Esophagus squamous epithelium (tissue), 5 donors: ENCODE measurements at places on chromosomes 5 and 9. TPM values are rescaled to one million over a fixed set of nuclear protein-coding genes. Genes with fewer than 3 reads are reported as not detected.

GRCh38 chr5:873328-873727 lies 19.3 kb downstream of the BRD9 start:
- H3K27ac ChIP-seq, result no peak overlapping the region
- H3K36me3 ChIP-seq, result peaks cover 100% of the 10 kb centered on the region
- H3K4me3 ChIP-seq, result no peak overlapping the region
- DNase-seq, result no peak
- H3K4me1 ChIP-seq, result no peaks in the 10 kb centered on the region

DNA sequence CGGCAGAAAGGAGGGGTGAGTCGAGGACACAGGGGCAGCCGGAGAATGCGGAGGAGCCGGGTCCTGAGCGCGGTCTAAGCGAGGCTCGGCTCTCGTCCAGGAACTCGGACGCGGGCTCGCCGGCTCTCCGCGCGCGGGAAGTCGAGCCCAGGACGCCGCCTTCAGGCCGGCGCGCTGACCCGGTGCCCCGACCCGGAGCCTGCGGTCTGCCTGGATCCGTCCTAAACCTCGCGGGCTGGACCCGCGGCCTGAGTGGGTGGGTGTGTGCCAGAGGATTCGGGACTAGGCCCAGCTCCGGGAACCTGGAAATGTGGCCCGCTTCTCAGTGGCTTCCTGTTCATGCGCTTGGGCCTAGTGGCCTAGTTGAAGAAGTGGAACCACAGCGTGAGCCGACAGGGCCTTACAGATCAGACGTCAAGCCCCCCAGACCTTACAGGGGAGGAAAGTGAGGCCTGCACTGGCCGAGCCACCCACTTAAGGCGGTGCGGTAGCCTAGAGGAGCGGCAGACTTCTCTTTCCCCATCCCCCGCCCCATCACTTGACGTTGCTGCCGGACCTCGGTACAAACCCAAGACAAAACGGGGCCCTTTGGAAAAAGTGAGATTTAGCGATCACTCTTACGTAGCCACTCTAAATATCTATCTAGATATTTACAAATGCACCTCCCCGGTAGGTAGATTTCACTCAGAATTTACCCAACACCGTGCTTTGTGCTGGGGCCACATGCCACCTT lies 1.2 kb downstream of the CDKN2B-AS1 start:
- DNase-seq, result peak; percentile 26
- peak overlapping the region; percentile 86 for H3K27ac ChIP-seq
- peaks cover 4% of the 10 kb centered on the region for H3K4me1 ChIP-seq
- H3K36me3 ChIP-seq, result no peaks in the 10 kb centered on the region

GRCh38 chr5:127910307-127910956 lies 173.1 kb upstream of the SLC12A2 start:
- no peaks in the 10 kb centered on the region for H3K36me3 ChIP-seq
- no peak for DNase-seq
- no peaks in the 10 kb centered on the region for H3K4me1 ChIP-seq
- H3K27ac ChIP-seq, result no peak overlapping the region
- no peaks in the 10 kb centered on the region for H3K27me3 ChIP-seq

Gene GABRA1
- total RNA-seq, result not detected

- no peak overlapping the region for H3K27ac ChIP-seq
- H3K27me3 ChIP-seq, result no peaks in the 10 kb centered on the region
- no peak for DNase-seq
Observed at GRCh38 chr9:82052081-82052480, 63.5 kb downstream of the SPATA31D1 start.

DNA sequence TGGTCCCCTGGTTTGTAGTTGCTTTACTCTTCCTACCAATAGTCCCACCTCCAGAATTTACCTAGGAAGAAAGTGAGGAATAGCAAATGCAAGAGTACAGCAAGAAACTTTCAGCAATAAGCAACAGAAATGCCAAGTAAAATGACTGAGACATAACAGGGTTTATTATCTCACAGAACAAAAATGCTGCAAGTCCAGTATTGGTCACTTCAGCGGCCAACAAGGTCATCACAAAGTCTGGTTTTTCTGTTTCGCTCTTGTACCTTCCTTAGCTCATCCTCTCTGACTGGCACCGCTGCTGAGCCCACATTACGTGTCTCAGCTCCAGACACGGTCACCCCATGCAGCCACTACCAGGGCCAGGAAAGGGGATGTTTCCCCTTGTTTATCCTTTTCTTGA lies 82.7 kb downstream of the RFK start:
- H3K36me3 ChIP-seq, result no peaks in the 10 kb centered on the region
- DNase-seq, result no peak
- H3K4me1 ChIP-seq, result no peaks in the 10 kb centered on the region
- H3K27ac ChIP-seq, result no peak overlapping the region
- no peaks in the 10 kb centered on the region for H3K27me3 ChIP-seq

DNA sequence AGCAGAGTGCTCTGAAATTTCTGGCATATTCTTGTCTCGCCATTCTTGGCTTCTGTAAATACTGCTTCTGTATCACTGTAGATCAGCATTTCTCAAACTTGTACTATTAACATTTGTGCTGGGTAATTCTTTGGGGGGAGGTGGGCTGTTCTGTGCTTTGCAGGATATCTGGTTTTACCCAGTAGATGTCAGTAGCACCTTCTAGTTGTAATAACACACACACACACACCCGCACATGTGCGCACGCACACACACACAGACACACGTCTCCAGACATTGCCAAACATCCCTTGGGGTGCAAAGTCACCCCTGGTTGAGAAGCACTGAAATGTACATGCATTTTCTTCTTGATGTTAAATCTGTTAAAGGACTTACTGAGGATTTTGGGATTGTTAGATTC lies 304.1 kb downstream of the MAT2B start:
- no peak overlapping the region for H3K4me3 ChIP-seq
- H3K36me3 ChIP-seq, result no peaks in the 10 kb centered on the region
- H3K27me3 ChIP-seq, result no peaks in the 10 kb centered on the region
- H3K27ac ChIP-seq, result no peak overlapping the region

Gene FCN2
- total RNA-seq, result not detected

- no peak for DNase-seq
- no peaks in the 10 kb centered on the region for H3K27me3 ChIP-seq
Observed at GRCh38 chr5:352639-353611, 31.4 kb downstream of the AHRR start.

Gene PAPPA
- total RNA-seq, result 13.7 TPM

Gene TAF11L5
- not detected for total RNA-seq

GRCh38 chr5:43606351-43606750 lies 3.4 kb downstream of the NNT start:
- H3K27ac ChIP-seq, result no peak overlapping the region
- peaks cover 26% of the 10 kb centered on the region for H3K36me3 ChIP-seq
- DNase-seq, result no peak
- no peaks in the 10 kb centered on the region for H3K27me3 ChIP-seq
- H3K4me1 ChIP-seq, result no peaks in the 10 kb centered on the region

GRCh38 chr5:163631856-163632255 lies 126.4 kb downstream of the MAT2B start:
- no peak for DNase-seq
- no peaks in the 10 kb centered on the region for H3K36me3 ChIP-seq
- H3K27ac ChIP-seq, result no peak overlapping the region
- no peaks in the 10 kb centered on the region for H3K4me1 ChIP-seq
- H3K27me3 ChIP-seq, result no peaks in the 10 kb centered on the region

GRCh38 chr9:14107977-14108376 lies 206.0 kb downstream of the NFIB start:
- no peak for DNase-seq
- no peaks in the 10 kb centered on the region for H3K27me3 ChIP-seq
- no peak overlapping the region for H3K4me3 ChIP-seq
- H3K4me1 ChIP-seq, result peaks cover 5% of the 10 kb centered on the region

- H3K27me3 ChIP-seq, result peaks cover under 1% of the 10 kb centered on the region
- no peaks in the 10 kb centered on the region for H3K4me1 ChIP-seq
- no peaks in the 10 kb centered on the region for H3K36me3 ChIP-seq
- H3K27ac ChIP-seq, result no peak overlapping the region
- DNase-seq, result no peak
Observed at GRCh38 chr9:6051511-6051950, 36.1 kb upstream of the RANBP6 start.
